ENCODE measurements at places on chromosomes 6 and 20.
A peak's percentile ranks its signal among the peaks of the same experiment; 100 is the strongest.

DNA sequence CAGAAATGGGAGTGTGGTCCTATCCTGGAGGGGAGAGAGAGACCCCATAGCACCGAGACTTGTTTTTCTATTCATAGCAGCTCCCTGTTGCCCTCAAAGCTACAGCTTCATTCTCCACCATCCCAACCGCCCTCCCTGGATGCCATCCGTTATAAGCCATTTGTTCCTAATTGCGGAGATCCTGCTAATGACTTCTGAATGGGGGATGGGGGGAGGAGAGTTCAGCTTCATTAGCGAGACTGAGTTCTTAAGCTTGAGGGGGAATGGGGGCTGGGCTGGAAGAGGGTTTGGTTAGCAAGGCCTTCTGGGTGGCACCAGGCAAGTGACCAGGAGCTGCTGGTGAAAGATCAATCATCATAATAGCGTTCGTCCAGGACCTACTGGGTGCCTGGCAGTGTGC, 27.1 kb downstream of the FOXP4 start:
- H3K27me3 ChIP-seq, result no peaks in the 10 kb centered on the region
- H3K27ac ChIP-seq, result no peak overlapping the region
- DNase-seq, result no peak
- peaks cover 16% of the 10 kb centered on the region for H3K4me1 ChIP-seq
- H3K36me3 ChIP-seq, result peaks cover 3% of the 10 kb centered on the region

DNA sequence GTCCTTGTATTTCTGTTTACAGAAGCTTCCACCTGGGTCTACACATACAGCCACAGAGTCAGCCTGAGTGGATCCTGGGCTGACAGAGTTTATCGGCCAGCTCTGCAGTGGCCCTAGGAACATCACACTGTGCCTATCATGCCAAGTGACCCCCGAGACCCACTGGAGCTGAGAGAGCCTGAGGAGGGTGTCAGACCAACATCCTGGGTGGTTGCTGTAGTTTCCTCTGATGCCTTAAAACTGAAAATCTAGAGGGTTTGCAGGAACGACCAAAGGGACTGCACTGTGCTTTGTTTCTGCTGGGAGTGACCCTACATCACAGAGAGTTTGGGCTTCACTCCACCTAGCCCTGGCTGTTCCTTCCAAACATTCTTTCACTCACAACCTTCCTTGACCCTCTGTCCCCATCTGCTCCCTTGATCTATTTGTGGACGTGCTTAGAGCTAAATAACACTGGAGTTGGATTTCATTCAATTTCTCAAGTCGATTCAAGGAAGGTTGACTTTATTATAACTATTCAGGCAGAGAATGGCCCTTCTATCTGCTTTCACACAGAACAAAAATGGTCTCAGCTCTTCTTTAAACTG, 18.1 kb downstream of the MYLK4 start:
- no peak for DNase-seq
- H3K4me1 ChIP-seq, result peaks cover 3% of the 10 kb centered on the region
- no peak overlapping the region for H3K4me3 ChIP-seq
- no peaks in the 10 kb centered on the region for H3K36me3 ChIP-seq
- H3K27me3 ChIP-seq, result peaks cover 3% of the 10 kb centered on the region

DNA sequence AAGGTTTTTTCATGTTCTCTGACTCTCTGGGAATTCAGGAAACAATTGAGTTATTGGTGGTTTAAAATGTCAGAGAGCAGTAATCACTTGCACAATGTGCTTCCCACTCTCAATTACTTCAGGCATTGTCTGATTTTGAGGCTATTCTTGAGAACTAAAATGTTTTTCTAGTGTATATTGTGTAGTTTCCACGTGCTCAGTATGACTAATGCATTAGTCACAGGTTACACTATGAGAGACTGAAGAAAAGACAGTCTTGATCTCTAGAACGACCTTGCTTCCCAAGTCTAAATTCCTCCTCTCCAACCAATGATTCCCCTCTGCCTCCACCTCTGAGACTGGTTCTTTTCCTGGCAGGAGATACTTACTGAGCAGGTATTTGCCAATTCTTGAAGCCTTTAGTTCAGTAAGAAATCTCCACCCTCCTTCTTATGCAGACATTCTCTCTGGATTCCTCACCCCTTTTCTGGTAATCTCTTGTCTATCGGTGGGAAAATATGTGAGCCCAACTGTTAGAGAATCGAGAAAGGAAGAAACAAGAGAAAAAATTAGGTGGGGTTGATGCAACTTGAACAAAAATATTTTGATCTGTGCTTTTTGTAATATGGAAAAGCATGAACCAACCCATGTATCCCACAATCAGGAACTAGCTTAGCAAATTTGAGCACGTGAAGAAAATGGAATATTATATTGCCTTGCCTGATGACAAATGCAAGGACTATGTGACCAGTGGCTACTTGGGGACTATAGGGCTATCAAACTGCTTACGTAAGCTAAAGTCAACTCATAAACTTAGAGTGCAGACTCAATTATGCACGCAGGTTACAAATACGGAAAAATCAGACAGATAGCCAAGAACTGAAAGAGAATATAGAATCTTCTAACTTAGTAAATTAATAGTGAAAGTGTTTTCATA, 61.1 kb upstream of the SLC22A16 start:
- no peak overlapping the region for H3K4me3 ChIP-seq
- no peak overlapping the region for H3K27ac ChIP-seq
- peaks cover 19% of the 10 kb centered on the region for H3K4me1 ChIP-seq
- H3K36me3 ChIP-seq, result no peaks in the 10 kb centered on the region

DNA sequence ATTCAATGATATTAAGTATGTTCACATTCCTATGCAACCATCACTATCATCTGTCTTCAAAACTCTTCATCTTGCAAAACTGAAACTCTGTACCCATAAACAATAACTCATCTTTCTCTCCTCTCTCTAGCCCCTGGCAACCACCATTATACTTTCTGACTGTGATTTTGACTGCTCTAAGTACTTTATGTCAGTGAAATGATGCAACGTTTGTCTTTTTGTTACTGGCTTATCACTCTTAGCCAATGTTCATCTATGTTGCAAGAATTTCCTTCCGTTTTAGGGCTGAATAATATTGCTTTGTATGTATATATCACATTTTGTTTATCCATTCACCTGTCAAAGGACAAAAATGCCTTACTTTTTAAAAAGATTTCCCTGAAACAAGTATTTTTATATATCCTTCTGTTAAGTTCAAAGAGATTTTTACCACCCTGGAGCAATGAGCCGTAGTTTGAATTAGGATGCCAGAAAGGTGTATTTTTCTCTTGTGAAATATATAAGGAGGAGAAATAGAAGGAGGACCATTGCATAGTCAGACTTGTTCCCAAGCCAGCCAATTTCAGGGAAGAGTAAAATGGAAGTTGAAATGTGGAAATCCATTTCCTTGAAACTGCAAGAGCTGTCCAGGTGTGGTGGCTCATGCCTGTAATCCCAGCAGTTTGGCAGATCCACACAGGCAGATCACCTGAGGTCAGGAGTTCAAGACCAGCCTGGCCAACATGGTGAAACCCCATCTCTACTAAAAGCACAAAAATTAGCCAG, 4.0 kb upstream of the CGAS start:
- H3K4me3 ChIP-seq, result no peak overlapping the region
- DNase-seq, result no peak
- peaks cover 3% of the 10 kb centered on the region for H3K36me3 ChIP-seq
- peaks cover 30% of the 10 kb centered on the region for H3K4me1 ChIP-seq
- peak overlapping the region; percentile 3 for H3K27ac ChIP-seq
- no peaks in the 10 kb centered on the region for H3K27me3 ChIP-seq

- H3K27me3 ChIP-seq, result peaks cover 11% of the 10 kb centered on the region
- no peaks in the 10 kb centered on the region for H3K36me3 ChIP-seq
- no peak overlapping the region for H3K27ac ChIP-seq
- no peak overlapping the region for H3K4me3 ChIP-seq
Observed at GRCh38 chr20:2757969-2758368, 42.5 kb downstream of the CPXM1 start.

- H3K4me3 ChIP-seq, result no peak overlapping the region
- H3K27me3 ChIP-seq, result no peaks in the 10 kb centered on the region
- DNase-seq, result no peak
- H3K4me1 ChIP-seq, result no peaks in the 10 kb centered on the region
Observed at GRCh38 chr6:21357262-21357661, 236.3 kb upstream of the SOX4 start.

DNA sequence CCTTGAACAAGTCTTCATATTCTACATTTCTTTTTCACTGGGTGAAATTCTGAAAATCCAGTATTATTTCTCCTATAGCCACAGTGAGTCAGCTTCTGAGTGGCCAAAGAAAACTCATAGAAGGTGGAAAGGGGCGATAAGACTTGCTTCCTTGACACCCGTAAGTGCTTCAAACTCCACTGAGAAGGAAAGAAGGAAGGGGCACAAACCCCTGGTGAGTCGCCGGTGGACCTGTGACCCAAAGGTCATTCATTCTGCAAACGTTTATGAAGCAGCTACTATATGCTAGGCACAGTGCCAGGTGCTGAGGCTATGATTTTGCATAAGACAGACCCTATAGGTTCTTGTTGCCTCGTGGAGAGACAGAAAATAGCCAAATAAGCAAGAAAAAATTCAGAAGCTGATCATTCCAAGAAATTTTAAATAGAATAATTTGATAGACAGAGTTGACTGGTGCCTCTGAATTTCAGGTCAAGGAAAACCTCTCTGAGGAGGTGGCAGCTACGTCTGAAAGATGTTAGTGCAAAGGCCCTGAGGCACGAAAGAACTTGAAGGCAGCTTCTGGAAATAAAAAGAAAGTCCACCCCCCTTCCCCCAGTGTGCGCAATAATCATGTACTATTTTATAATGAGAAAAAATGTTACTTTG, 118.2 kb downstream of the CD24 start:
- H3K27ac ChIP-seq, result no peak overlapping the region
- DNase-seq, result no peak
- no peaks in the 10 kb centered on the region for H3K36me3 ChIP-seq
- H3K27me3 ChIP-seq, result peaks cover 5% of the 10 kb centered on the region

- no peak overlapping the region for H3K27ac ChIP-seq
- H3K4me3 ChIP-seq, result no peak overlapping the region
- DNase-seq, result no peak
Observed at GRCh38 chr20:44678242-44678641, 26.7 kb upstream of the ADA start.

DNA sequence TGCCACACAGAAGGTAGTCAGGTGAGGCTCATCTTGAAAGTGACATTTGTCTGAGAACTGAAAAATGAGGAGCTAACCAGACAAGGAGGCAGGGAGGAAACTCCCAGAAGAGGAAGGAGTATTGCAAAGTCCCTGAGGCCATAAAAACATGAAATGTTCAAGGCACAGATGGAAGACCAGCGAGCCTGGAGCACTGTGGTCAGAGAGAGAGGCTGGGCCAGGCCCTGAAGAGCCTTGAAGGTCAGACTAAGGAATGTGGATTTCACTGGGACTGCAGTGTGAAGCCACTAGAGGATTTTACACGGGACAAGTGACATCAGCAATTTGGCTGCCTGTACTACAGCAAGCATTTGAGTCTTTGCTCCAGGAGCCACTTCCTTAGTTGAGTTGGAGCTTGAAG, 21.1 kb upstream of the TMEM181 start:
- no peaks in the 10 kb centered on the region for H3K4me1 ChIP-seq
- H3K27ac ChIP-seq, result no peak overlapping the region
- peaks cover 32% of the 10 kb centered on the region for H3K27me3 ChIP-seq
- no peak overlapping the region for H3K4me3 ChIP-seq
- no peak for DNase-seq
- no peaks in the 10 kb centered on the region for H3K36me3 ChIP-seq

GRCh38 chr6:7390226-7390878, 744 bp downstream of the RIOK1 start:
- peak overlapping the region; percentile 97 for H3K27ac ChIP-seq
- peaks cover 29% of the 10 kb centered on the region for H3K36me3 ChIP-seq
- DNase-seq, result no peak
- H3K4me3 ChIP-seq, result peak overlapping the region; percentile 94

GRCh38 chr6:120764312-120764711, 570.0 kb downstream of the TBC1D32 start:
- H3K36me3 ChIP-seq, result no peaks in the 10 kb centered on the region
- DNase-seq, result no peak
- no peaks in the 10 kb centered on the region for H3K4me1 ChIP-seq
- H3K4me3 ChIP-seq, result no peak overlapping the region
- H3K27ac ChIP-seq, result no peak overlapping the region
- H3K27me3 ChIP-seq, result no peaks in the 10 kb centered on the region

- no peak overlapping the region for H3K27ac ChIP-seq
- no peak overlapping the region for H3K4me3 ChIP-seq
- H3K4me1 ChIP-seq, result no peaks in the 10 kb centered on the region
- no peaks in the 10 kb centered on the region for H3K36me3 ChIP-seq
Observed at GRCh38 chr6:90820436-90820835, 233.6 kb upstream of the MAP3K7 start.

GRCh38 chr6:87742106-87742505, 40.1 kb upstream of the AKIRIN2 start:
- H3K27ac ChIP-seq, result no peak overlapping the region
- peaks cover 26% of the 10 kb centered on the region for H3K4me1 ChIP-seq
- H3K36me3 ChIP-seq, result no peaks in the 10 kb centered on the region

GRCh38 chr6:89582669-89583325, 55.8 kb downstream of the LYRM2 start:
- no peak overlapping the region for H3K27ac ChIP-seq
- H3K27me3 ChIP-seq, result no peaks in the 10 kb centered on the region
- DNase-seq, result no peak
- no peak overlapping the region for H3K4me3 ChIP-seq
- H3K4me1 ChIP-seq, result no peaks in the 10 kb centered on the region
- H3K36me3 ChIP-seq, result no peaks in the 10 kb centered on the region

DNA sequence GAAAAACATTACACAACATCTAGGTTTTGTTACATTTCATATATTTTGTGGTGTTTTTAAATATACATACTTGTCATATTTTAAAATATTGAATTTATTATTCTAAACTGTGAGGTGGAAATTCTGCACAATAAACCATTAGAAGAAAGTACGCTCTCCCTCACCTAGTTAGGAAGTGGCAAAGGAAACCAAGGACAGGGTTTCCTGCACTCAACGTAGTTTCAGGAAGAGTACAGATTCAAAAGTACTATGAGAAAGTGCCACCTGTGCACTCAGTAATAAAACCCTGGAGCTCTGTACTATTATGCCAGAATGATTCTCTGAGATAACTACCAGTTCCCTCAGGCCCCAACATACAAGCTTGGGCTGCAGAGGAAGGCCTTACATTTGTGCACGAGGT, 54.6 kb upstream of the MRAP2 start:
- no peaks in the 10 kb centered on the region for H3K27me3 ChIP-seq
- DNase-seq, result no peak
- no peaks in the 10 kb centered on the region for H3K36me3 ChIP-seq
- H3K4me3 ChIP-seq, result no peak overlapping the region
- no peak overlapping the region for H3K27ac ChIP-seq
- no peaks in the 10 kb centered on the region for H3K4me1 ChIP-seq

DNA sequence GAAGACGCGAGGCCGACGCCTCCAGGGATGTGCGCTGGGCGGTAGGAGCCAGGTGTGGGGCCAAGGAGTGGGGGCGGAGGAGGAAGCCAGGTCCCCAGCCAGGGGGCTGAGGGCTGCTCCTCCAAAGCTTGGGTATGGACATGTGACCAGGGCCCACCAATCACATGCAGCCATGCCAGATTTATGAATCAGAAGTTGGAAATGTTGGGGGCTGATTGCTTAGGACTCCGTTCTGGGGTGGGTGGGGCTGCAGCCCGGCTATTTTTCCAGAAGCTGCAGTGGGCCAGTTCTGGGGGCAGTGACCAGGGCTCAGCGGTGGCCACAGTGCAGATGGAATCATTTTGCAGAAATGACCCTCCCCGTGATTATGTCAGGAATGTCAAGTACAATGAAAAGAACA, 96.0 kb downstream of the CEBPB start:
- no peak for DNase-seq
- peaks cover 2% of the 10 kb centered on the region for H3K4me1 ChIP-seq
- no peaks in the 10 kb centered on the region for H3K36me3 ChIP-seq
- no peak overlapping the region for H3K4me3 ChIP-seq
- H3K27me3 ChIP-seq, result no peaks in the 10 kb centered on the region
- no peak overlapping the region for H3K27ac ChIP-seq

GRCh38 chr6:71706523-71706922, 179.8 kb upstream of the RIMS1 start:
- no peaks in the 10 kb centered on the region for H3K4me1 ChIP-seq
- no peaks in the 10 kb centered on the region for H3K27me3 ChIP-seq
- no peak for DNase-seq

All from activated naive CD4-positive, alpha-beta T cell treated with anti-CD3 and anti-CD28 coated beads for 36 hours (primary cell).